GM18507 (cell line): ENCODE measurements at places on chromosomes 4 and X.

- no peak for DNase-seq
Observed at GRCh38 chrX:41198410-41198809, 113.2 kb downstream of the USP9X start.

DNA sequence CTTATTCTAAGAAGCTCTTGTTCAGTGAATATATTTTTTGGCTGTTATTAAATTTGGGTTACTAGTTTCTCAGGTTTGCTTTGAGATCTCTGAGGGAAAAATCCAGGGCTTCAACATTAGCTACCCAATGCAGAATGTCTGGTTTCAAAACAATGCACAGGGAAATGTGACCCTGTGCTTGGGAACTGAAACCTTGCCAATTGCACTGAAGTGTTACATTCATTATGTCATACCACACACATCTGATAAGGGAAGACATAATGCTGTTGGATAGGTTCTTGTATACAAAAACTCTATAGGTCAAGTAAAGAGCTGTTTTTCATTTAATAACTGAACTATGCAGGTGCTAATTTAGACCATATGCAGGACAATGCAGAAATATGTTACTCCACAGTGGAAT lies 345.3 kb upstream of the BMP3 start:
- DNase-seq = no peak

DNA sequence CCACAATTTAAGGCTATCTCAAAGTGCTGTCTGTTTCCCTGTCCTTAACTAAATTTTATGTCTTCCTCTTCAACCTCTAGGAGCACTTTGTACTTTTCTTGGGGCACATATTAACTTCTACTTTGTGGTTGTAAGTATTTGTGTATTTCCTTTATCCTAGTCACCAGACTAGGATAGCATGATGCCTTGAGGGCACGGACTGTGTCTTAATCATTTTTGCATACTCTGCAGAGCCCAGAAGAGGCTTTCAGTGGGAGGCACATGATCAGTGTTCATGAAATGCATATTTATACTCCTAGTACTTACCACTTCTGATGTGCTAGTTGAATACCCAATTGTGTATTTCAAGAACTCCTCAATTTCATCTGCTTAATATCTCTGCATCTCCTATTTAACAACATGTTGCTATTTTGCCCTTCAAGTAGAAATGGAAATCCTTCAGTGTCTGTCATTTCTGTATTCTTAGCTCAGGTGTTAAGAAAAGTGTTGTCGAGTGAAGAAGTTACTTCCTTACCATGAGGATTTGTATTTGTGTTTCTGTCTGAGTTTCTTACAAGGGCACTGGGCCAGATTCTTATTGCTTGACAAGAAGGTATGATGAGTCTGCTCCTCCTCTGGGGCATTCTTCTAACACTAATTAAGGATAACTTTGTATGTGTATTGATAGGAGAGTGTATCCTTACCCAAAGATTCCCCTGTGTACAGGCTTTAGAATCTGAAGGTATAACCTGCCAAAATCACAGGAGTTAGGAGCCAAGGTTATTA lies 28.3 kb upstream of the PGRMC2 start:
- no peak for DNase-seq

GRCh38 chrX:16137416-16138107 lies 14.2 kb downstream of the GRPR start:
- DNase-seq = no peak

GRCh38 chrX:152819732-152820131 lies 10.8 kb downstream of the CETN2 start:
- no peak for DNase-seq

- DNase-seq = no peak
Observed at GRCh38 chr4:145786830-145787229, 106.9 kb downstream of the C4orf51 start.

DNA sequence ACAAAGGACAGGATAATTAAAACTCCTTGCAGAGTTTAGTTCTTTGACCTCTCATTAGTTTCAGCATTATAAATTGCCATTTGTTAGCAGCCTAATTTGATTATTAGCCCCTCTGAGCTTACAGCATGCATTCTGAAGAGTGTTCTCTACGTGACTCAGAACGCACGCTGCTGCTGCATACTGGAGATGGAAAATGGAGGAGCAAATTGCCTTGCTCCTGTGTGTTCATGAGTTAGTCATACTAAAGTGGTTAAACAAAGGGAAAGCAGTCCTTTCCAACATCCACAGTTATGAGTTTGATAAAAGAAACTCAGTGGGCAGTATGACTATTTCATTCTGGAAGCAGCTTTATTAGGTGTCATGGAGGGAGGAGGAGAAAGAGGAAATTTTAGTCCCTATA lies 922.5 kb downstream of the RPA4 start:
- no peak for DNase-seq

DNA sequence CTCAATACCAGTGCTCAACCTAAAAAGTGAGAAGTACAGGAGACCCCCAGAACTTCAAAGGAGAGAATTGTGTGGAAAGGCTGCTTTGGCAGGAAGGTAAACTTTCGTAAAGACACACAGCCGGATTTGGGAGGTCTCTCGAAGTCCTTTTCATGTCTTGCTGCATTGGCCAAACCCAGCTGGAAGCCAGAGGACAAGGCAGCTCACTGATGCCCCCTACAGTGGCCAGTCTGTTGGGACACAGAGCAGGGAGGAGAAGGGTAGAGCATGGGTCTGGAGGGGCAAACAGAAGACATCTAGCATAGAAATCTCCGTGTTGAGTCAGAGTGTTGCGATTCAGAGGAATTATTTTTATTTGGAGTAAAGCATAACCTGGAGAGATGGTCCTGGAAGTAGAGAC lies 198.9 kb downstream of the ANK2 start:
- no peak for DNase-seq

GRCh38 chr4:157564771-157565170 lies 344.2 kb downstream of the GRIA2 start:
- no peak for DNase-seq

DNA sequence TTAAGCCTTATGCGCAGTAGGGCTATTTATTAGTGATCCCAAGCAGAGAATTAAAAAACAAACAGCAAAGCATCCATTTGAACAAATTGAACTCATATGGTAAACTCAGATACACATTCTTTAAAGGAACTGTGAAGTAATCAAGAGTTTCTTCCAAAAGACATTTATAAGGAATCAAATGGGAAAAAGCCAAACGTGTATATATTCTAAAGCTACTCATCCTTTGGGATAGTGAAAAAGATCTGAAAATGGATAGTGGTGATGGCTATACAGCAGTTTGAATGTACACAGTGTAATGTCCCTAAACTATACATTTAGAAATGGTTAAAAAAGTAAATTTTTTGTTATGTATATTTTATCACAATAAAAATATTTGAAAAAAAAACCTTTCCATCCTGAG lies 16.6 kb upstream of the HPGDS start:
- DNase-seq = no peak

DNA sequence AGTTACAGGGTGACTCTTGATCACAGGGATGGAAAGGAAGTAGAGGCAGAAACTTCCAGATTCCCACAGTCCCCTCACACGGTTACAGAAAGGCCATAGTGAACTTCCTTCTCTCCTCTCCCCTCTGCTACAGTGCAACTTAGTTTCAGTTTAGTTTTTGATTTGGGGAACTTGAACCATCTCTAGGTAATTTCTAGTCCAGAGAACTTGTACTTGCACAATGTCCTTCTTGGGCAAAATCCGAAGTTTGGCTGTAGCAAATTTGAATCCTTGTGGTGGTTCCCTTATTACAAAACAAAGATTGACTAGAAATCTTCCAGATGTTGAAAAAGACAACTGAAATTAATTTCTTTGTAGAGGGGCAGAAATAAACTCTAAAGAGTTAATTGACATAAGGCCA lies 1.2 kb upstream of the BLTP1 start:
- DNase-seq = no peak

DNA sequence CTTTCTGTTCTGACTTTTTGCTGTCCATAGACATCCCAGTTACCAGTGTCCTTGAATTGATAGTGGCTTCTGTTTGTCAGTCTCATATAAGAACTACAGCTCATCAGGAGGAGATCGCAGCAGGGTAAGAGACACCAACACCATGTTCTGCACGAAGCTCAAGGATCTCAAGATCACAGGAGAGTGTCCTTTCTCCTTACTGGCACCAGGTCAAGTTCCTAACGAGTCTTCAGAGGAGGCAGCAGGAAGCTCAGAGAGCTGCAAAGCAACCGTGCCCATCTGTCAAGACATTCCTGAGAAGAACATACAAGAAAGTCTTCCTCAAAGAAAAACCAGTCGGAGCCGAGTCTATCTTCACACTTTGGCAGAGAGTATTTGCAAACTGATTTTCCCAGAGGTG lies 30.1 kb downstream of the GUCY1A1 start:
- DNase-seq = no peak

DNA sequence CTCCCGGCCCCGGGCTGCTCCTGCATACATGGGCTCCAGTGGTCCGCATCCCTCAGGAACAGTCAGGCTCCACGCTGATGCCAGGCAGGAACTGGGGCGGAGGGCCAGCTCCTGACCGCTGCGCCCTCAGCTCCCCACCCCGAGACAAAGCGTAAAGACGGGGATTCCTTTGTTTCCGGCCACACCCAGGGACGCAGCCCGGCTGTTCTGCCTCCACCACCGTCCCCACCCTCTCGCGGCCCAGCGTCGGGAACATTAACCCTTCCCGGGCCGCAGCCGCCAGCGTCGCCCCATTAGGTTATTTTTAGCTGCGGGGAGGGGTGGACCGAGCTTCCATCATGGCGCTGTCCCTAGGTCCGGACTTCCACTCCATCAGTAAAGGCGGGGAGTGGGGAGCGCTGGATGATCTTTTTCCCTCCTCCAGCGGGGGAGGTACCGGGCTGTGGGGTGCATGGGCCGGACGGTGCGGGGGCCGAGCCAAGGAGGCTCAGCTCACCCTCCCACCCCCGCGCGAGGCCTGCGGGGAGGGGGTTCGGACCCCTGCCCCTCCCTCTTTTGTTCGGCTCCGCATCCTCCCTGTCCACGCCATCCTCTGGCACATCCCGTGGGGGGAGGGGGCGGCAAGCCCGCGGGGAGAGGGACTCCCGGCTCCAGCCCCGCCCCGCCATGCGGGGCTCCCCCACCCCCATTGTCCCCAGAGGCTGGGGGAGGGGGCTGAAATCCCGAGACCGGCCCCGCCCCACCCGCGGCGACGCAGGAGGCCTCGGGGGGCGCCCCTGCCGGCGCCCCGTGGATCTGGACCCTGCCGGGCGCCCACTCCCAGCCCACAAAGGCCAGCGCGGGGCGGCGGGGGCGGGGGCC lies 5.3 kb downstream of the CRMP1 start:
- no peak for DNase-seq

DNA sequence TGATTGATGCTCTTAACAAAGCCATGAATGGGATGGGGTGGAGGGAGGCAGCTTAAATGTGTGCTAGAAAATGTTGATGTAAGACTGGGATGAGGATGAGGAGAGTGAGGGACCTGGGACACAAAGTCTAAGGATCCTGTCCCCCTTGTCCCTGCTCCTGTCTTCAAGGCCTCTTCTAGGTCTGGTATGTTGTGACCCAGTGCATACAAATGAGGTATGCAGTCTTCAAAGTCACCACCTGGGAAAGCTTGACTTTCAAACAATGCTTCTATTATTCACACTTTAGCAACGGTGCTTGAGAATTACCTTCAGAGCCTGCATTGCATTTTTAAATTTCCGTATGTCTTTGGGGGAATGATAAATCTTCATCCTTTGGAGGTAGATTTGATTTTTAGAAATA lies 88.4 kb upstream of the SLC34A2 start:
- DNase-seq = no peak

GRCh38 chr4:24930151-24930550 lies 17.3 kb upstream of the CCDC149 start:
- no peak for DNase-seq

DNA sequence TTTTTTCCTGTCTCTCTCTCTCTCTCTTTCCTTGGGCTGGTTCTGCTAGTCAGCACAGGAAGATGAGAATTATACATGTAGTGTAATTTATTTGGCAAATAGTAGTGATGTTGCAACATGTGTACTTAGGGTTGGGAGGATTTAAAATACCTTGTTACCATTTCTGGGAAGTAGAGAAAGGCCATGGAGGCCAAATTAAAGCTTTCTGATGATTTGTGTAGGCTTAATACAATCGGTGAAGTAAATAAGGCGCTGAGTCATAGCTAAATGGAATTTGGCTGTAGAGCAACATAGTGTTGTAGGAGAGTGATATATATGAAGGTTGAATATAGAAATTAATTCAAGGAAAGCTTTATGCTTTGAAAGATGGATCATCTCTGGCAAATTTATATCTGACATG lies 295.3 kb downstream of the GRID2 start:
- DNase-seq = no peak

GRCh38 chrX:46793386-46794143 lies 34.6 kb upstream of the SLC9A7 start:
- no peak for DNase-seq

DNA sequence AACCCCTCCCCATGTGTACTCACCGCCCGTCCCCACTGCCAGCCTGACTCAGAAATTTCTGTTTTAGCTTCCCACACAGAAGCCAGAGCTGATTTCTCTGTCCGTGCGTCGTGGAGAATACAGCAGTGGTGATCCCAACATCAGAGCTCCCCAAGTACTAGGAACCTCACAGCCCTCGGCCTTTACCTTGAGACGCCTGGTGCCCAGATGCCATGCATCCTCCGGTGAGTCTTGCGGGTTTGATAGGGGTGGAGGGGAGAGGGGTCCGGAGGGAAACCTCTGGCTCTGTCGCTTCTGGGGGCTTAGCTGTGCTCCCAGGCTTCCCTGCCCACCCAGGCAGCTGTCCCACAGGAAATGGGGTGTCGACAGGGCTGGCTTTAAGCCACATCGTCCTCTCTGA lies 2.1 kb downstream of the LOC101059915 start:
- no peak for DNase-seq

DNA sequence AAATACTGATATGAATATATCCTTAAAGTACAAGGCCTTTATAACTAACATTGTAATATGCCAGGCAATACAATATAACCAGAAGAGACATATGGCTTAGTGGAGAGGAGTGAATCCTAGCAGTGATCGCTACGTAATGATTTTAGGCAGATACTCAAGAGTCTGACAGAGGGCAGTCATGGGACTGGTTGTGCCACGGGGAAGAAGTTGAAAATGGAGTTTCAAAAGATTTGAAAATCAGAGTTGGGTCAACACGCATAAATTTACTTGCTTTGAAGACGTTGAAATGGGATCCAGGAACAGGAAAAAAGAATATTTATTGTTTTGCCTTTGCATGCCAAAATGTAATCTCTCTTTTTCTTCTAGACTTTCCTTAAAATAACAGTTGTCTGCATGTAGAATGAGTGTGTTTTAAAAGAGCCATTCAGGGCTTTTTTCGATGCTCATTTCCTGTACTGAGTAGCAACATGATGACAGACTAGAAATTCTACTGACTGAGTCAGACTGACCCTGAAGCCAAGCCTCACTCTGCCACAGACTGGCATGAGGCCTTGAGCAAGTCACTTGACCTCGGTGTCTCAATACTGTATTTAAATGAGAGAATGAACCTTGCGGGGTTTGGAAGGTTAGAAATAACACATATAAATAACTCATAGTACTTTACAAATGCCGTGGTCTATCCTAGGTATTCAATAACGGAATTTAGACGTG lies 8.1 kb upstream of the SMS start:
- no peak for DNase-seq

DNA sequence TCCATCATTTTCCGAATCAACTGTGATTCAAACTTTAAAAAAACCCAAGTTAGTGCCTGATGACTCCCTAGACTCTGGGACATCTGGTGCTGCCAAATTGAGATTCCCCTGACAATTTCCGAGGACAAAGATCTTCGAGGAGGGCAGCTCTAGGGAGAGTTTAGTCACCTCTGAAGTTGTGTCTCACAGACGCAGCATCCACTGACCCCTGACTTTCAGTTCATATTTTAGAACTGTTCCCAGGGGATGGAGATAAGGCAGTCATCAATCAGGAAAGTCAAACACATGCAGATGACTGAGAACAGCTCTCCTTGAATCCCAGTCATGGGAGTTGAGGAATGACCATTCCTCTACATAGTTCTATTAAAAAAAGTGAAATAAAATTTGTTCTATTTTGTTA lies 643.9 kb downstream of the TRIML1 start:
- DNase-seq = no peak
